ENCODE measurements at places on chromosomes 1 and 21. TPM values are rescaled to one million over a fixed set of nuclear protein-coding genes. Genes with fewer than 3 reads are reported as not detected.

- peak; percentile 54 for DNase-seq
Measured at GRCh38 chr1:210584439-210585113, 255.9 kb downstream of the HHAT start.

GRCh38 chr21:34946916-34947534 is 102.1 kb downstream of the RUNX1 start:
- no peak for DNase-seq

DNA sequence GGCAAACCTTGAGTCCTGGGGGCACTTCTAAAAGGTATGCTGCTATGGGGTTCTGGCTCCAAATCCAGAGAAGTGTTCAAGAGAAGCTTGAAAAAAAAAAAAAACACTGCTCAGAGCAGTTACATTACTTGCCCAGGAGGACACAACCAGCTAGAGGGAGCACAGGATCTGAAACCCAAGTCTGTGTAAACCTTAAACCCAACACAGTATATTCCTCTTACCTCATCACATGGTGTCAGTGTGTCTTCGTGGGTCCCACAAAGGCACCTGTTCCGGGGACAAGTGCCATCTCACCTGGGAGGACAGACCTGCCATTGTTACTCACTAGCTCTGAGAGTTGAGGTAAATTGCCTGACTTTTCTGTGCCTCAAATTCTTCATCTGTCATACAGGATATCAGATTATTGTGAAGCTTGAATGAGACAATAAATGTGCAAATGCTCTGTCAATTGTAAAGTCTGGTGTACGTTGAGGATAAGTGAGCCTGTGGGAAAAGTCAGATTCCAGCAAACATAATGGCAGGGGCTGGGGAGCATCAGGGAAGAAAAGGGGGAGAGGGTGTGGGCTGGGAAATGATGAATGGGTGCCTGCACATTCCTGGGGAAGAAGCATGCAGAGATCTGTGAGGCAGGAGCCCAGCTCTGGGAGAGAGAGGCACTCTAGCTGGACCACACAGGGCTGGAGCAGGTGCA is 170.4 kb upstream of the ZC3H12A start:
- DNase-seq = no peak

The C4BPA gene
- total RNA-seq = 0.32 TPM

The ARMH1 gene
- total RNA-seq = 3.2 TPM

The LMX1A gene
- total RNA-seq = not detected

DNA sequence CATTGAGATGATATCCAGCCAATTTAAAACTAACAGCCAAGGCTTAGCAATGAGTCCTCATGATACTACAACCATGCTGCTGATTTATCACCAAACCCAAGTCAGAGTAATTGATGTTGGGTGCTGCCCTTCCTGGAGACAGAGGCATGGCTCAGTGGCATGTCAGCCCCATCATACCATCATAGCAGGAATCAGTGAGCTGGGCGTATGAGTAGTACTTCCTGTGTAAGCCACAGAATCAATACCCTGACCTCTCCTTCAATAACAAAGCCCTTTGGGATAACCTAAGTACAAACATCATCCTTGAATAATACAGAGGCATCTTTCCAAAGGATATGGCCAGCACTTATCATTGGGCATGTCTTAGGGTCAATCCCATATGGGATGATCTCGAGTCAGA is 3.0 kb upstream of the LCE1E start:
- no peak for DNase-seq

DNA sequence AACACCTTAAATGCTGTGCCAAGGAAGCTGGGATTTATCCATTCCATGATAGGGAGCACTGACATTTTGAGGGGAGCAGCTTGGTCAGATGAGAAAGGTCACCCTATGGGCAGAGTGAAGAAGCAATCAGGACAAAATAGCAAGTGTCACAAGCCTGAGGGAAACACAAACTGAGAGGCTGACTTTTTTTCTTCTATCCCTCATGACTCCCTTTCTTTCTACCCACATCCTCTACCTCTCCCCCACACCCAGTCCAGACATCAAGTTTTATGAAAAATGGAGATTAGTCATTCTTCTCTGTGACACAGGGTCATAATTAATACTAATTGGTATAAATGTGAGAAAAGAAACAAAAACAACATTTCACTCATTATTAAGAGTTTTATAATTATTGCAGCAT is 103.1 kb downstream of the SLC25A24 start:
- no peak for DNase-seq

DNA sequence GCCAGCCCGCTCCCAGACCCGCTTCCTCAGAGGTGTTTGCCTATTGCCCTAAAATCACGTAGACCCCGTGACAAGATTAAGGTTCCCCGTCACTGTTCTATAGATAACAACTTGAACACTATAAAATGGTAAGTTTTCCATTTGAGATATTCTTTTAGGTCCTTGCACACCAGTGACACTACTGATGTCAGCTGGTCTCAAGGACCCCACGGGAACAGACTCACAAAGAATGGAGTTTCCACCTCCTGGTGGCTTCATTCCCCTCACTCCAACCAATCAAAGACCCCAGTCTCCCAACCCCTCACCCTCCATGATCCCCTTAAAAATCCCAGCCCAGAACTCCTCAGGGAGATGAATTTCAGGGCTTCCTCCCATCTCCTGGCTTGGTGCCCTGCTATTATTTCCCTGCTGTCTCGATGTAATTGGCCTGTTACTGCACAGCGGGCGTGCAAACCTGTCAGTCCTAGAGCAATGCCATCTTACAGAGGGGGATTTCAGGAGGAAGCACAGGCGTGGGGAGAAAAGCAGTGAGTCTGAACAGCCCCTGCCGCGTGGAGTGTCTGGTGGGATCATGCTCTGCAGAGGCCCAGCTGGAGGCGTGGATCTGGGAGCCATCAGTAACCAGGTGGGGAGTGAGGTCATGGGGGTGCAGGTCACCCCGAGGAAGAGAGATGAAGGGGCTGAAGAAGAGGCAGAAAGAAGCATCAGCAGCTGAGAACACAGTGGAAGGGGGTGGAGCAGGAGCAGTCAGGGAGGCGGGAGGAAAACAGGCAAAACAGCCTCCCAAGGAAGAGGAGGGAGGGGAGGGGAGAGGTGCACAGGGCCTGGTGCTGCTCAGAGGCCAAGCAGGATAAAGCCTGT is 35.1 kb upstream of the LBR start:
- DNase-seq = no peak

DNA sequence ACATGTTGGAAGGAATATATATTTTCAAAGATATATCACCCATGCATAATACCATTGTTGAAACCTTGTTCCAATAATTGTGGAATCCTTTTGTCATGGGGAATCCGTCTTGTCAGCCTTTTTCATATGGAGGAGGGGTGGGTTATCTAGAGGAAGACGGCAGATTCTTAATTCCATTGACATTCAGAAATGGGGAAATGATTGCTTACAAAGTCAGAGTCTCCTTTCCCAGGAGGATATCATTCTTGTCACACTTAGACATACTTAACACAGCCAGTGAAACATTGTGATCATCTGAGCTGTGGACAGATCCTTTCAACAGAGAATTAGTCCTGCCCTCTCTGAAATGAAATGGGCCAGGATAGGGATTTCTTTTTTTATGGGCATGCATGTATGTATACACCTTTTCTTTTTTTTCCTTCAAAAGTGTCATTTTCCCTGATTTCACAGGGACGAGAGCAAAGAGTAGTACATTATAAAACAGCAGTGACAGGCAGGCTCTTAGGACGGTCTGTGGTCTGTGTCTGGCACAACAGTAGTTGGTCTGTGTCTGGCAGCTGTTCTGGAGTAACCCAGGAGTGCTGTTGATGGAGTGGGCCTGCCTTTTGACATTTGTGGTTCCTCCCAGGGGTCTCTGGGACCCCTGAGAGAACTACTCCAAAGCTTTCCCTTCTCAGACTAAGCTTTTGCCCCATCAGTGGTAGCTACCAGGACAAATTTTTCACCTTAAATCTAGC is 50.1 kb downstream of the VPS13D start:
- no peak for DNase-seq

The RHEX gene
- total RNA-seq = not detected

The CHODL gene
- total RNA-seq = not detected

The PGBD5 gene
- 0.27 TPM for total RNA-seq

The FAM131C gene
- total RNA-seq = 11.6 TPM

GRCh38 chr21:32977216-32977615 is 48.5 kb upstream of the OLIG2 start:
- DNase-seq = no peak

The HSF2BP gene
- 0.59 TPM for total RNA-seq

The STIL gene
- total RNA-seq = 34.4 TPM

The OR2M3 gene
- total RNA-seq = not detected

DNA sequence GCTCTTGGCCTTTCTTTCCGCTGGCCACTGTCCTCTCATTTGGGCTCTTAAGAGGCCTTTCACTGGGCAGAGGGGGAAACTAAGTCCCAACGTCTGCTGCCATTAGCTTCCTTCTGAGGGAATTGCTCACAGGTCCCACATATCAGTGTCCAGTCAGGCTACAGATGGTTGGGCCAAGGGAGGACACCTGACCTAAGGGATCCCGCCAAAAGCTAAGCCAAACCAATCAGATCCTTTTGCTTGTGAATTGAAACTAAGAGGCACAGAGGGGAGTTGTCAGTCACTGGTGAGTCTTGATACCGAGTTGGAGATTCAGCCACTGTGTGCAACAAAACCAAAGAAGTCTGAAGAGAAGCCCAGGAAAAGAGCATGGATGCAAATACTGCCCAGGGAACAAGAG is 5.7 kb upstream of the NT5C1A start:
- no peak for DNase-seq

DNA sequence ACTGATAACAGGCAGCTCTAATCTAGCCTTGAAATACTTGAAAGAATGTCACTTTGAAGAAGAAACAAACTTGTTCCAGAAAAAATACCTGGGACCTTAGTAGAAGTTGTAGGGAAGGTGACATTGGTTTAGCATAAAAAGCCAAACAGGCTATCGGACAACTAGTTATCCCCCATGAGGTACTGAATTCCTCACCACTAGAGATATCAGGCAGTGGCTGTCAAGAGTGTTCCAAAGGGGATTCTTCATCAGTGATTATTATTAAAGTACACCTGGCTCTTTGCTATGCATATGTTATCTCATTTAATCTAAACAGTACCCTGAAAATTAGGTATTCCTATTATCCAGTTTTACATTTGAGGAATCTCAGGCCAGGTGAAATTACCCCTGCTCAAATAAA is 13.1 kb upstream of the HMGN2 start:
- DNase-seq = no peak

DNA sequence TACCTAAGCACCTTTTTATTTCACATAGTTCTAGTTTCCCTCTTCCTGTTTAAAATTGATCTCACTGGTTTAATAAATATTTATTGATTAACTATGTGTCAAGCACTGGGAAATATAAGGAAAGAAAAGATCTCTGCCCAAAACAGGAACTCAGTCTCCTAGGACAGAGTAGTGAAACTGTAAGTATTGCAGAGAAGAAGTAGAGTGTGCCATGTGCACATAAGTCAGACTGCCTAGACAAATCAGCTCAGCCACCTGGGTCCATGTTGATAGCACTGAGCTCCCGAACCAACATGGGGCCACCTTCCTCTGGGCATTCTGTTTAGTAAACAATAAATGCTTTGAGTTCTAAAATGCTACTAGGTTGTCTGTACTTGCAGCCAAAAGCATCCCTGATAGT is 9.8 kb upstream of the SSX2IP start:
- DNase-seq = no peak

The AGT gene
- total RNA-seq = 0.93 TPM

The S100A7 gene
- not detected for total RNA-seq

- no peak for DNase-seq
Measured at GRCh38 chr1:206754011-206754410, 16.6 kb upstream of the IL19 start.

The LCE2C gene
- not detected for total RNA-seq

DNA sequence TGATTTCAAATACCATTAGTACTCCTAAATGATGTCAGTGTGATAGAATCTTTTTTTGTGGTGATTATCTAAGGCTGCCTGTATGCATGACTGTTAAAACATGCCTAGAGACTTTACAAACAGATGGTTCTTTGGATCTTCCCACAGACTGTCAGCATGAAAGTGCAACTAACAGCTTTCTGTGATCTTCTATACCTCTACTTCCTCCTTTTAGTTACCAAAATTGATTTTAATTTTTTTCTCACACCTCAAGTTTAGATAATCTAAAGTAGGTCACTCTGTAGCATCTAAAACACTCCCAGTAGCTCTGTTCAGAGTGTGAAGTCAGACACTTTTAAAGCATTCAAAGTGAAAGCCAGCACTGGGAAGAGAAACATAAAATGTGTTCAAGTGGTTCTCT is 534.5 kb downstream of the PTPRC start:
- no peak for DNase-seq

DNA sequence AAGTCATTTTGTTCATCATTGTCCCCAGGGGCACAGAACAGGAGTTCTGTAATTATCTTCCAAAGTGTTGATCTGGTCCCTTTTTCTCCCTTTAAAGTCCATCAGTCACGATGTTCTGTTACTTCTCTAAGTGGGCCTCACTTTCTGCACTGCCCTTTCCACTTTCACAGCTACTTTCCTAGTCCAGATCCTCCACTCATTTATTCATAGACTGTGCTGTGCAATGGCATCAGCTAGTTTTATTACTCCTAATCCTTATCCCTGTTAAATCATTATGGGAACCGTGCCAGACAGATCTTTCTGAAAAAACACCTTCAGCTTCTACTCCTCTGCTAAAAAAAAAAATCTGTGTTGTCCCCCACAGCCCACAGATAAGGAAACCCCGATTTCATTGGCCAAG is 64.0 kb upstream of the BCL10 start:
- no peak for DNase-seq

DNA sequence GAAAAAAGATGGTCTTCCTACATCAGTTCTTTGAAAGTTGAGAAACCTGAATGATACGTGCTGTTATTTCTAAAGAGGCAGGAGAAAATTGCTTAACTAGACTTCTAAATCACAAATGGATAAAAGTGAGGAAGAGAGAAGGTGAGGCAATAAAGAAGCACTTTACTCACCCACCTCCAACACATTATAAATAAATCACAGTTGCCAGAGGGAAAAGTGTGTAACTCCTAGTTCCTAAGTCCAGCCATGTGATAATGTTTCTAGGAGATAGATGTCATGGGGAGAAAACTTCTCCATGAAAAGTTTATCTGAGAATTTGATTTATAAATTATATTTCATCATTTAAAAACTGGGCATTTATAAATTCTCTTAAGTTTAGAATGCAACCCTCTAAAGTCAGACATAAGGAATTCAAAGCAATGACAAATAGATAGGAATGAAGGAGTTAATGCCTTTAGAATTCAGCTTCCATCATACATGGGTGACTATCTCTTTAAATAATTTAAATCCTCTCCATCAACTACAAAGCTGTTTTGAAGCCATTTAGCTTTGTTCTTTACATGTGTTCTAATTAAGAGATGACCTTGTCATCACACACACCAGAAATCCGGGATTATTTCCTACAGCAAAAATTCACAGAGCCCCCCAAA is 60.0 kb downstream of the NRIP1 start:
- DNase-seq = no peak

- DNase-seq = no peak
Measured at GRCh38 chr1:66768965-66769364, 16.7 kb downstream of the DYNLT5 start.
